ENCODE measurements at places on chromosomes 2 and 18. TPM values are rescaled to one million over a fixed set of nuclear protein-coding genes. Genes with fewer than 3 reads are reported as not detected.
A peak's percentile ranks its signal among the peaks of the same experiment; 100 is the strongest.

- DNase-seq, result no peak
These were observed 536 bp downstream of the ELP2 start for GRCh38 chr18:36130039-36130831.

DNA sequence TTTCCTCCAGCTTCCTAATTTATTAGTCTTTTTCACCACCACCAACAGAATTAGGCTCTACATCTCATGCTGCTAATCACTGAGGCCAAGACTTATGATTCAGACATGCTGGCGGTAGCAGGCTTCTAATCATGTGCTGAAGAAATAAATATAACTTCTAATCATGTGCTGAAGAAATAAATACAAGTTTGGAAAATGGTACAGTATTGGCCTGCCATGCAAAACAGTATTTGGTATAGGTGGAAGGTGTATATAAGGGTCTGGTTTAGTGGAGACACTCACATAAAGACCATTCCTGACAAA lies 240.7 kb downstream of the TGIF1 start:
- DNase-seq, result no peak

GRCh38 chr2:45232818-45233217 lies 223.6 kb upstream of the SIX2 start:
- no peak for DNase-seq

- DNase-seq, result no peak
These were observed 104.0 kb downstream of the ZNF516 start for GRCh38 chr18:76391038-76391437.

- no peak for DNase-seq
These were observed 71.0 kb upstream of the MGAT4A start for GRCh38 chr2:98801921-98802321.

DNA sequence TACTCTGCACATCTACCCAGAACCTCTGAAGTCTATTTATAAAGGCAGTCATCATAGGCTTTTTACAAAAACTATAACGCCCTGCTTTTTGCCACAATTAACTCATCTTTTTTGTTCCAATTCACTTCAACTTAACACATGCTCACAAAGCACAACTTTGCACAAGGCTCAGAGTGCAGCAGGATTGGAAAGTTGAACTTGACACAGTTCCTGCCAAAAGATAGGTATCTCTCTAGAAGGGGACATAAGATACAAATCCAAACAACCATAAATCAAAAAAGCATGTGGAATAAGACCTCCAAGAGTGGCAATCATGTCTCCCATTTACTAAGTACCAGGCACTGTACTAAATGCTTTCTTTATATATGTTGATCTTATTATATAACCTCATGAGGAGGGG lies 36.2 kb downstream of the RPL37A start:
- no peak for DNase-seq

DNA sequence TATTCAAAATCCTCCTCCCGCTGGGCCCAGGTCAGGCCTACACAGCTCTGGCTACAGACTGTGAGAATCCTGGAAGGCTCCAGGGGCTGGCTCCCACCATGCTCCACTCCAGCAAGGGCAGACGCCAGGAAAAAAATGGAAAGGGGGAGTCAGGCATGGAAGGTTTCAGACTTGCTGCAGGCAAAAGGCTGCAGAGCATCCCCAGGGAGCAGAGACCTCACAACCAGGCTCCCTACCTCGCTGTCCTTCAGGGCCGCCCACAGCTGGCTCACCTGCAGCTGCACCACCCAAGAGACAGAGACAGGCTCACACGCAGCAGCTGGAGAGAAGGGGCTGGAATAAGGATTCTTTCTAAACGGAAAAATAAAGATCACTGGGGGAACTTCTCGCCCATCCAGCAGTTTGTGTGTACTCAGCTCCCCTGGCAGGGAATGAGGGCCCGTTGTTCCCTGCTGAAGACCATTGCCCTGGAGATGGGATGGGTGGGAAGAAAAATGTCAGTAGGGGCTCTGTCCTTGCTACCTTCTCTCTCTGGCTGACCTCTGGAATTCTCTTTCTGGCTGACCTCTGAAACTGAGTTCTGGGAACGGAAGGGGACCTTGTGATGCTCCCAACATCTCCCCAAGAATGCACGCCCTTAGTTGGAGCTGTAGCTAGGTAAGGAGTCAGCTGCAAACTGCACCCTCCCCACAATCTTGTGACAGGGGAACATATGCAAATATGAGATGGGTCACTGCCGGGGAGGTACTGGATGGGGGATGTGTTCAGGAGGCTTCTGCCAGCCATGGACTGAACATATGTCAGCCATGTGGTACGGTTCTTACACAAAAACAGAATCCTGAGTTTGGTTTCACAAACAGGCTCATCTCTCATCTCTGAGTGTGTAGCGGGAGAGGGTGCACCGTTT lies 34.5 kb downstream of the BCL2 start:
- DNase-seq, result peak; percentile 63

GRCh38 chr2:176508984-176509740 lies 239.9 kb downstream of the MTX2 start:
- DNase-seq, result no peak

- peak; percentile 46 for DNase-seq
These were observed 201.7 kb downstream of the TNS1 start for GRCh38 chr2:217801115-217801531.

DNA sequence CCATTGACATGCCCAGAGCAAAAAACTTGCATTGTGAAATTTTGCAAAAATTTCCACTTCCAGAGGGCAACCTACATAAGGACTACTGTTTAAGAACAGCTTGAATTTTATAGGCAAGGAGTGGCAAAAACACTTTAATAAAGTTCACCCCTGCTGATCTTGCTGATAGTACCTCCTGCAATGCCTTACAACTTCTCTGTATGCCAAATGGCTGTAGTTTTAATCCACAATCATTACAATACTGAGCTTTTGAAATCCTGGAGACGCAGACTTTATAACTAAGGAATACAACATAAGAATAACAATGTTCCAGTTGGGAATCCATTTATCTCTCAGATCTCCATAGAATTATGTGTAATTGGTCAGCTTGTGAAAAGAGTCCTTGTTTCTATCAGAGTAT lies 247.5 kb downstream of the KCNJ3 start:
- DNase-seq, result no peak

DNA sequence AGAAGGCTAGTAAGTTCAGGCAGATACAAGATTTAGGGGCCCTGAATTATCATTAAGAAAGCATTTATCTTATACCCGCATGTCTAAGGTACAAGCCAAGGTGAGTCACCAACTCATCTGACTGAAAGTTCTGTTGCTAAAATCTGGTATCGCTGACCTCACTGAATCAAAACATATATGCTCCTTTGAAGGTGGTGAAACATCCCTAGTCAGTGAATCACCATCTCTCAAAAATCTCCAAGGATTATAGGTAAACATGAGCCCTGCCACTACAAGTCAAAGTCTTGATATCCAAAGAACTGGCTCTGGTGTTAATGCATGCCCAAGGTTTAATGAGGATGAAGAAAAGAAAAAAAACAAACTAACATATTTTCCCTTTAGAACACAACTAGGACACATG lies 43.5 kb downstream of the IRS1 start:
- no peak for DNase-seq

DNA sequence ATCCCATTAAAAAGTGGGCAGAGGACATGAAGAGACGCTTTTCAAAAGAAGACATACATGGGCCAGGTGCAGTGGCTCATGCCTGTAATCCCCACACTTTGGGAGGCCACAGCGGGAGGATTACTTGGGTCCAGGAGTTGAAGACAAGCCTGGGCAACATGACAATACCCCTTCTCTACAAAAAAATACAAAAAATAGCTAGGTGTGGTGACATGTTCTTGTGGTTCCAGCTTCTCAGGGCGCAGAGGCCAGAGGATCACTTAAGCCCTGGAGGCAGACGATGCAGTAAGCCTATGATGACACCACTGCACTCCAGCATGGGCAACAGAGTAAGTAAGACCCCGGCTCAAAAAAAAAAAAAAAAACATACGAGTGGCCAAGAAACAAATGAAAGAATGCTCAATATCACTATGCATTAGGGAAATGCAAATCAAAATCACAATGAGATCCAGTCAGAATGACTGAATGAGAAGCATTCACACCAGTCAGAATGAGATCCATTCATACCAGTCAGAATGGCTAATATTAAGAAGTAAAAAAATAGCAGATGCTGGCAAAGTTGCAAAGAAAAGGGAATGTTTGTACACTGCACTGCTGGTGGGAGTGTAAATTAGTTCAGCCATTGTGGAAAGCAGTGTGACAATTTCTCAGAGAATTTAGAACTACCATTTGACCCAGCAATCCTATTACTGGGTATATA lies 550.2 kb upstream of the SLC39A10 start:
- no peak for DNase-seq

- no peak for DNase-seq
These were observed 41.5 kb downstream of the RNF144A start for GRCh38 chr2:6958616-6959235.

DNA sequence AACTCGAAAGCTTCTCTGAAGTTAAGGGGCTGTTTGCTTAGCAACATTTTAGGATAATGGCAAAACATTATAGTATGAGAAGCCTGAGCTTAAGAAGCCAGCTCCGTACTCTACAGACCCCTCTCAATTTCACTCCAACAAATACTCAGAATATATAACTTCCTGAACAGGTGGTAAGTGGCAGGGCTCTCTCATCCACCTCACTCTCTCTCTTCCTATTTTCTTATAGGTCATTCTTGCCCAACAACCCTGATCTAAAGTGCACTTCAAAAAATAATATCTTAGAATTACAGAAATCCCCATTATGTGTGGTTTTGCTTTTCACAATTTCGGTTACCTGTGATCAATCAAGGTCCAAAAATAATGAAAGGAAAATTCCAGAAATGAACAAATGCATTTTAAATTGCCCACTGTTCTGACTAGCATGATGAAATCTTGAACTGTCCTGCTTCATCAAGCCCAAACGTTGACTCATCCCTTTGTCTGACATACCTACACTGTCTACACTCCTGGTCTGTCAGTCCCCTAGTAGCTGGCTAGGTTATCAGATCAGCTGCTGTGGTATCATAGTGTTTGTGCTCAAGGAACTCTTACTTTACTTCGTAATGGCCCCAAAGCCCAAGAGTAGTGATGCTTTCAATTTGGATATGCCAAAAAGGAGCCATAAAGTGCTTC lies 122.8 kb upstream of the COL5A2 start:
- DNase-seq, result no peak

STEAP3 gene
- total RNA-seq, result 25.2 TPM

FOXI3 gene
- 0.31 TPM for total RNA-seq

CLEC4F gene
- total RNA-seq, result not detected
